ENCODE measurements at places on chromosomes 2 and 18.

GRCh38 chr18:63303547-63303946 is 16.0 kb downstream of the BCL2 start:
- no peak for DNase-seq

GRCh38 chr18:6315517-6316331 is 99.0 kb downstream of the L3MBTL4 start:
- DNase-seq: no peak

GRCh38 chr18:50830544-50830943 is 10.7 kb upstream of the MRO start:
- DNase-seq: no peak

- DNase-seq: no peak
Observed at GRCh38 chr2:102129951-102130646, 12.4 kb upstream of the IL1R1 start.

DNA sequence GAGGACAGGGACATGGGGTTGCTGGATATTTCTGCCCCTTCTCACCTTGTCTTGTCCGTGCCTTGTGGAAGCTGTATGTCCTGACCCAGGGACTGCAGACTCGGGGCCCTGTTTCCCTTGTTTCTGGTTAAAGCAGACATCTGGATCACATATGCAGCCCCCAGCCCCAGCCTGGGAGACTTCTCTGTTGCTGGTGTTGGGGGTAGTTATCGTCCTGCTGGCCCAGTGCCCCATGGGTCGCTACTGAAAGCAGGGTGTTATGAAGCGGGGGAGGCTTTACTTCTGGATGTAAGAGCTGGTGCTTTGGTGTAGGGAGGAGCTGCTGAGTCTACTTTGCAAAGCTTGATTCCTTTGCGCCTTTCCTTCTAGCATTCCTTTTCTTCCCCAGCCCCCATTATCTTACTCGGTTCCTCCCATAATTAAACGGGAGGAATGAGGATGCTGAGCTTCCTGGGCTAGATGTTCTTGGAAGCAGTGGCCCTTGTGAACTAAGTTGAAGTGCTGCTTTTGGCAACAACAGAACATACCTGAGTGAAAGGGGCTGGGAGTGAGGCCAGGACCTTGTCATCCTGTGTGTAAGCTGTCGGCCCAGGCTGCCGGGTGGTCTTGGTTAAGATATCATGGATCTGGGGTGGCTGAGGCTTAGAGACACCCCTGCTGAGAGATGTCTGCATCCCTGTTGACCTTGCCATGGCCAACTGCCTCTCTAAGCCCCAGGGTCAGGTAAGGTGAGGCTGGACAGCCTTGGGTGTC is 3.4 kb downstream of the TET3 start:
- no peak for DNase-seq

GRCh38 chr2:231941673-231942072 is 15.5 kb upstream of the NPPC start:
- no peak for DNase-seq

- no peak for DNase-seq
Observed at GRCh38 chr18:56542476-56542875, 95.9 kb downstream of the TXNL1 start.

DNA sequence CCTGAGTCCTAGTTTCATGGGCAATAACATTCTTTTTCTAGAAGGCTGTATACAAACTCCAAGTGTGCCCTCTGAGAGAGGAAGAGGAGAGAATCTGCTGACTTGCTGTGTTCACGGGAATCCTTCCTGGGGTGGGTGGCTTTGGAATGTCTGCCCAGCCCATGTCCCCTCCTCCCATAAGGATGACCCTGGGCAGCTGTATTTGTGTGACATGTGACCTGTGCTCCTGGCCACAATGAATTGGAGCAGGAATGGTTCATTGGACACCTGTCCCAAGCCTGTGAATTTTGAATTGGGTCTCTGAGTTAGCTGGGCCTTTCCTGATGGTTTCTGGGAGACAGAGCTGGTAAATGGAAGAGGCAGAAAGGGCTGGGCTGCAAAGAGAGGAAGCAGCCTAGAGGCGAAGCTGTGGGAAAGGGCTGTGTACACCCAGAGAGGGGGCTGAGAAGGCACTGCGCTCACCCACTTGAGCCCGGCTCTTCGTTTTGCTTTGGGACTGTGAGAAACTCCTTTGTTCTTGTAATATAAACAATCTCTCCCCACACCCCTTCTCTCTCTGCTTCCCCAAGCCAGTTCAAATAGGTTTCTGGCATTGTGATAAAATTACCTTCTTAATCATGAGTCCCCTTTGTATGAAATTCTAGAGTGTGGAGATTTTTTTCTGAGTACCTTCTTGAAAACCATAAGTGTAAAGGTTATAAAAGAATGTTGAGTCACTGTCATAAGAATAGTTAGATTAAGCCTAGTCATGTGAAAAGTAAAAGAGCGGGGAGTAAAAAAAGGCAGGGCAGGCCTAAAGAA is 49.8 kb downstream of the SLC4A5 start:
- DNase-seq: no peak

DNA sequence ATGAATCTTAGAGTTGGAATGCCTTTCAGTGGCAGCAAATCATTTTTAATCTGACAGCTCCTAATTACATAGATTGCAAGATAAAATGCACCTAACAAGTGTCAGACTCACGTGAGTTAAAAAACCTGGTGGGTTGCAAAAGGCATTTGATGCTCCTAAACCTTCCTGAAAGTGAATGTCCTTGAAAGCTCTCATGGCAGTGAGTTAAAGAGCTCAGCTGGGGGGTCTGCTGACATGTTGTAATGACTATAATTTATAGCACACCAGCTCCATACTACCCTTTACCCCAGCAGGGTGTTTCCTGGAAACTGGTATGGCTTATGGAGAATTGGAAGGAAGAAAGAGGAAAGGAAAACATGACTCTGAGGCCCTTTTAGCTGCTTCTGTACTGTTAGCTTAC is 91.9 kb upstream of the CAVIN2 start:
- no peak for DNase-seq

- no peak for DNase-seq
Observed at GRCh38 chr2:218605432-218605831, 2.3 kb upstream of the PLCD4 start.

All from CD4-positive, alpha-beta T cell treated with Interleukin-17A for 4 hours (primary cell).